DMS 273 treated with DMSO at 0.1 percent for 48 hours (cell line): ENCODE measurements at places on chromosomes 1 and 21.

DNA sequence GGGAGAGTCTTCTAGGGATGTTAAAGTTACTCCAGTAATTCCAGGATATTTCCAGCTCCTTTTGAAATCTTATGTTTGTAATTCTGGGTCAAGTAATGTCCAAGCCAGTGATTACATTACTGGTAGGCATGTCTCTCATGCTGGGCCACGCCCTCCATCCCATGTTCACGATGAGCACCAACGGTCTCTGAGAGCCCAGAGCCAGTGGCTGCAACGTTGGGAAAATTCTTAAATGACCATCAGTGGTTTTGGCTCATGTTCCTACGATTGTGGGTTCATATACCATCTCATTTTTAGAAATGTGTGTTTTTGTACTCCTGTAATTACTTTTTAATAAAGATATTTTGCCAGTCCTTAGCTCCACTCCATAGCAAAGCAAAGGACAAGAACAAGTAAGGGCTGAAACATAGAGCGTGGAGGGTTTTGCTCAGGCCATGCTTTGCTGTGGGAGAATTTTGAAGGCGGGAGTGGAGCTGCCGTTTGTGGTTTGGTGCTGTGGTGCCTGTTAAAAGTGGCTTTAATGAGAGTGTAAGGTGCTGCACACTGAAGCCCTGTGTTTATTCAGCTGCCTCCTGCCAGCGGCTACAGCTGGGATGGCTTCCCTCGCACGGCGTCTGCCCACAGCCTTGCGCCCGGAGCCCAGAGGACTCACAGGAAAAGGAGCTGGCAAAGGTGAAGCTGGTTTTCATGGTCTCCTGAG lies 28.9 kb downstream of the VANGL1 start:
- no peak for DNase-seq

DNA sequence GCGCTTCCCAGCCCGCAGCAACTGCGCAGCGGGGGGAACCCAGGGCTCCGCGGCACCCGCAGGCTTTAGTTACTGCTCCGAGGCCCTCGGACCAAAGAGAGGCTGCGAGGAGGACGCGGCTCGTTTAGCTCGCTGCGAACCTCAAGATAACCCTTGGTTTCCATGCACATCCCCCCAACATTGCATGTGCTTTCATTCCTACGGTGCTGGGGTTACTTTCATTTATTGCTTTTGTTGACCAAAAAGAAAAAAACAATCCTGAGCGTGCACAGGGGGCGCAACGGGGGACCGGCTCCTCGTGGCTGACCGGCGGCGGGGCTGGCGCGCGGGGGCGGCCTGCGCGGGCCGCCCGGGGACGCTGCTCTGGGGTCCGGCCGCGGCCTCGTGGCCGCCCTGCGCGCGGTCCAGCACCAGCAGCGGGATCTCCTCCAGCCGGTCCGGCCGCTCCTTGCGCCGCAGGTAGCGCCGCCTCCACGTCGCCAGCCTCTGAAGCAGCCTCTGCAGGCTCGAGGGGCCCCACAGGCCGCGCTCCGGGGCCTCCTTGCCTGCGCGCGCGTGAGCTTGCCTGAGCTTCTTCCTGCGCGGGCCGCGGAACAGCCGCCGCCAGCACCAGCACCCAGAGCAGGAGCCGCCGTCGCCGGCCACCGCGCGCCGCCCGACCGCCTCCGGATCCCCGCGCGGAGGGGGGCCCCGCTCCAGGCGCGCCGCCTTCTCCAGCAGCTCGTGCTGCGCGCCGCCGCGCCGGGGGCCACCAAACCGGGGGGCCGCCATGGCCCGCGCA lies 77.4 kb downstream of the DESI2 start:
- no peak for DNase-seq

DNA sequence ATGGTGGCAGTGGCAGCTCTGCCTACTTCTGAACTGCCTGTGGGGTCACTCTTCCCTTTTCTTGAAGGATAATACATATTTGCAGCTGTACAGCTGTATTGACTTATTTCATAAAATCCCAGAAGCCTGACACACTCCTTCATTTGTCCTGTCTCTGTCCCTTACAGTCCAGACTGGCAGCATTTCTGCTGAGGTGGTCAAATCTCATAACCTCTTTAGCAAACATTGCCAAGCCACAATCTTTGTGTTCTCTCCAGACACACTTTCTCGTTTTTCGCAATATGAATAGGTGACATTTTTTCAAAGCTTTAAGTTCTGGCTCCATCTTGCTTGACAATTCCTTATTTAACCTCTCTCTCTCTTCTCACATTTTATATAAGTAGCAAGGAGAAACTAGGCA lies 15.2 kb downstream of the LY9 start:
- no peak for DNase-seq

DNA sequence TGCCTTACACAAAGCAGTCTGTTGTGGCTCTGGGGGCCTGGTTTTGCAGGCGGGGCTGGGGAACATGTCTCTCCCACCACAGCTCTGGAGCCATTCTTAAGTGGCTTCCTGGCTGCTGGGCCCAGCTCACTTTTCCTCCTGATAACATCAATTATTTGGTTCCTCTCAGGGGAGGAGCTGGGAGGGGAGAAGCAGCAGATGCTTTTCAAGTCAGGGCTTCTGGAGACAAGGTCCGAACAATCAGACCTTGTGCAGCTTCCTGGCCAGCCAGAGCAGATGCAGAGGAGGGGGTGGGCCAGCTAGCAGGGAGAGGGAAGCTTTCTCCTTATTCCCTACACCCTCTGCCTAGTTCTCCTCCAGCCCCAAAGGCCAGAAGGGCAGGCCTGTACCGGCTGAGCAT lies 3.7 kb upstream of the PAQR6 start:
- DNase-seq = peak; percentile 87

GRCh38 chr1:15557594-15557993 lies 27.3 kb downstream of the AGMAT start:
- DNase-seq = no peak
